ENCODE measurements at places on chromosomes 12 and 14. TPM values are rescaled to one million over a fixed set of nuclear protein-coding genes. Genes with fewer than 3 reads are reported as not detected.

- no peak for DNase-seq
Measured at GRCh38 chr12:8034802-8035201, 2.3 kb downstream of the FOXJ2 start.

DNA sequence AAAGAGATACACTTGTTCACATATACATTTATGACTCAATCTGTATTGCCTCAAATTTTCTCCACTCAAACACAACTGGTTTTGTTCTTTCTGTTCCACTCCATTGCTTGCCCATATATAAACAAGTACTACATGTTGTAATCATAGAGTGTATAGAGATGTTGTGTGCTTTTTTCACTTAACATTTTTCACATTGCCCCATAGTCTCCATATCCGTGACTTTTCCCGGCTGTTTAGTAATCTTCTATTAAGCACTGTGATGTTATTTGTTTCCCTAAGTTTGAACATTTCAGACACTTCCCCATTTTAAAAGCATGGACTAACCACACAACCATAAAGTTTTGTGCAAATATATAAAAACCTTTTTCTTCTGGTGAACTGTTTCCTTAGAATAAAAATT lies 45.5 kb upstream of the PTPRR start:
- DNase-seq: no peak

DNA sequence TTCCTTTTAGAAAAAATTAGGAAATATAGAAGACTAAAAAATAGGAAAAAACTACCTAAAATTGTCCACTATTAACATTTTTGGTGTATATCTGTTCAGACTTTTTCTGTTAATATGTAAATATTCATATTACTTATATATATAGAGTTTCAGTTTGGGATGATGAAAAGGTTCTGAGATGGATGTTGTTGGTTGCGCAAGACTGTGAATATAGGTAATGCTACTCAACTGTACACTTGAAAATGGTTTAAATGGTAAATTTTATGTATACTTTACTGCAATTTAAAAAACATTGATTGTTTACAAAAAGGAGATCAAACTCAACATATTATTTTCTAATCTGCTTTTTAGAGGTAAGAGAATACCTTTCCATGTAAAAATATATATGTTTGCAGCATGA lies 200.9 kb downstream of the RAD51B start:
- no peak for DNase-seq

DNA sequence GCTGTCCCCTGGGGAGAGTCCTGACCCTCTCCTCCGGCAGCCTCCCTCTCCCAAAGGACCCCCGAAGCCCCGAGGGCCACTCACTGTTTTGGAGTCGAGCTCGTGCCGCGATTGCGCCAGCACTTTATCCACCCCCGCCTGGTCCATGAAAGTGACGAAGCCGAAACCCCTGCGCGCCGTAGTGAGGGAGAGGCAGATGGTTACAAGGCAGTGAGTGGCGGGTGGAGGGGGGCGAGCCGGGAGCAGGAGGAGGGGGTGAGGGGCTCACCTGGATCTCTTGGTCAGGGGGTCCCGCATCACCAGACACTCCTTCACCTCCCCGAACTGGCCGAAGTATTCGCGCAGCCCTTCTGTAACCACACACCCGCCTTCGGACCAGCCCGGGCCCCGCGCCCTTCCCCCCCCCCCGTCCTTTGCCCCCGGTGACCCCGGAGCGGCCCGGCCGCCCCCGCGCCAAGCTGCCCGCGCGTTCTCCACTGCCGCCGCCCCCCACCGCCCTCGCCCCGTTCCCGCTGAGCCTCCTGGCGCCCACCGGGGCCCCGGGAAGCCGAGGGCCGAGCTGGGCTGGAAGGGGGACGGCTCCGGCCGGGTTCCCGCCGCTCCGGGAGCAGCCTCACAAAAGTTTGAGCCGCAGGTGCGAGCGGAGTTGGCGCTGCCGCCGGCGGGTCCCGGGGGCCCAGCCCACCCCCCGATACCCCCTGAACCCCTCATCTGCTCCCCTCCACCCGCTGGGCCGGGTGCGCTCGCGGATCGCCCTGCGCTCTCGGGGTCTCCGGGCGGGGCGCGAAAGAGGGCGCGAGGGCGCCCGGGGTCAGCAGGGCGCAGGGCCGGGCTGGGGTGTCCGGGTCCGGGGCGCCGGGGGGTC lies 808 bp downstream of the MSI1 start:
- peak; percentile 52 for DNase-seq

DNA sequence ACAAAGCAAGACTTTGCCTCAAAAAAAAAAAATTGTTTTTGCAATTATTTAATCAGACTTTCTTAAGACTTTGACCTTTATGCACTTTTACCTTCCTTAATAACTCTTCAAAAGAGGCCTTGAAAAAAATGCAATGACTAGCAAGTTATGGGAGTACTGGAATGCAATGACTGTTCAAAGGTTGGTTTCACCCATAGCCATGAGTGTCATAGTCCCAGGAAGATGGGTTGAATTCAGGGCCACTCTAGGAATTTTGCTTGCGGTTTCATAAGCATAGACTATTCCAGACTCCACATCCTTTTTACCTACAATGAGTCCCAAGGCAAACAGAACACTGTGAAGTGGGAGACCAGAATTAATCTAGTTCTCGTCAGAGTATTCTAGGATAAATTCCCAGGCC lies 29.4 kb upstream of the DENND5B start:
- DNase-seq: no peak

GRCh38 chr14:71166180-71166837 lies 259.1 kb downstream of the PCNX1 start:
- DNase-seq: peak; percentile 73

GRCh38 chr14:99174770-99175319 lies 97.2 kb downstream of the BCL11B start:
- no peak for DNase-seq

The IAPP gene
- not detected for total RNA-seq
